CD4-positive, alpha-beta T cell treated with Interleukin-15 for 4 hours (primary cell): ENCODE measurements at places on chromosomes 2 and 18.

DNA sequence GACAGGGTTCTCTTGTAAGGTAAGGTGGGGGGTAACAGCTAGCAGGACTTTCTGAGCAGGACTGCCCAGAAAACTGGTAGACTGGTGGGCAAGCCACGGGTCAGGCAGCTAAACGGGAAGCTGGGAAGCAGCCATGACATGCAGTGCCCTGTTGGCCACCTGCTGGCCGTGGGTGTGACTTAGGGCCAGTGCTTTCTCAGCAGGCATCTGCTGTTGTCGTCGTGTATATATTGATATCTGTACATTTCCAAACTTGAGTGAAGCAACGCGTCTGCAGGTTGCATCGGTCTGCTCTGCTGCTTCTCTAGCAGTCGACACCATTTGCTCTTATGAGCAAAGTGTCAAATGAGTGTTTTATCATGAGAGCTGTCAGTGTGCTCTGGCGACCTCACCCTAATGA lies 31.0 kb downstream of the COA5 start:
- DNase-seq: no peak

- no peak for DNase-seq
Measured at GRCh38 chr18:8673256-8674209, 31.8 kb upstream of the MTCL1 start.

DNA sequence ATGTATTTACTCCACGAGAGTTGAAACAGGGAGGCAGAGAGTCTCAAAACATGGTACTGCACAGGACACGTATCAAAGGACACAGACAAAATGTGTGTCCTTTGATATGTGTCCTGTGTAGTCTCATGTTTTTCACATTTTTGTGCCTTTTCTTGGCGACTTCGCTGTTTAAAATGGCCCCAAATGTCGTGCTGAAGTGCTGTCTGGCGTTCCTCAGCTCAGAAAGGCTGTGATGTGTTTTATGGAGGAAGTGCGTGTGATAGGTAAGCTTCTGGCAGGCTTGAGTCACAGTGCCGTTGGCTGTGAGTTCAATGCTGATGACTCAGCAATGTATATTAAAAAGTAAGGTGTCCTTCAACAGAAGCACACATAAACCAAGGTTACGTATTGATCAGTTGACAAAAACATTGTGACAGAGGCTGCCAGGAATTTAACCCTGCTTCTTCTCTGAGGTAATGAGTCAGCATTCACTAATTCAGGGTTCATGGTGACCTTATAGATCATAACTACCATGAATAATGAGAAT lies 78.2 kb downstream of the DYSF start:
- DNase-seq: no peak

GRCh38 chr2:39506215-39506614 lies 69.1 kb upstream of the MAP4K3 start:
- no peak for DNase-seq

DNA sequence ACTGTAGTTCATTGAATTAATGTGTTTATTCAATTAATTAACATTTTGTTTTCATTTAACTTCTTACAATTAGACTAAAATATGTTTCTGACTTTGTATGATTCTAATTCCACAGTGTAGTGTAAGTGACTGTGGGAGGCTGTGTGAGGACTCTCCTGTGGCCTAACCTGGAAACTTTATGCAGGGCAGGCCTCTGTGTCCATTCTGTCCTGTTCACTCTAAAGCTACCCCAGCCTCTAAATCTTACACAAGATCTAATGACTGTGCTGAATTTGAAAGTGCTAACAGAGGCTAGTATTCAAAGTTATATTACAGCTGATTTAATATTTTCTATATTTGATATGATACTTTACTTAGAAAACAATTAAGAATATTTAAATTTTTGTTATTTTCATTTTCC lies 270.5 kb upstream of the CDH19 start:
- no peak for DNase-seq

- no peak for DNase-seq
Measured at GRCh38 chr2:179954026-179954425, 53.1 kb downstream of the CWC22 start.

DNA sequence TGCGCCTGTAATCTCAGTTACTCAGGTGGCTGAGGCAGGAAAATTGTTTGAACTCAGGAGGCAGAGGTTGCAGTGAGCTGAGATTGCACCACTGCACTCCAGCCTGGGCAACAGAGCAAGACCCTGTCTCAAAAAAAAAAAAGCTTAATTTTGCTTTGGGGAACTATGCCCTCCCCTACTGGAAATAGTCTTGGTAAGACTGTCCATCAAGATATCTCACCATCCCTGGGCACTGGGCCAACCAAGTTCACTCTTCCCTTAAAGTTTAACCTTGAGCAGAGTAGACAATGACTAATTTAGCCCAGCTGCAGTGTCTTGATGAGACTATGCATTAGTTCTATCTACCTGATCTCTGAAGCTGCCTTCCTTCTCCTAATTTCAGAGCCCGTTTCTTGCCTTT lies 44.7 kb downstream of the ASXL2 start:
- no peak for DNase-seq

DNA sequence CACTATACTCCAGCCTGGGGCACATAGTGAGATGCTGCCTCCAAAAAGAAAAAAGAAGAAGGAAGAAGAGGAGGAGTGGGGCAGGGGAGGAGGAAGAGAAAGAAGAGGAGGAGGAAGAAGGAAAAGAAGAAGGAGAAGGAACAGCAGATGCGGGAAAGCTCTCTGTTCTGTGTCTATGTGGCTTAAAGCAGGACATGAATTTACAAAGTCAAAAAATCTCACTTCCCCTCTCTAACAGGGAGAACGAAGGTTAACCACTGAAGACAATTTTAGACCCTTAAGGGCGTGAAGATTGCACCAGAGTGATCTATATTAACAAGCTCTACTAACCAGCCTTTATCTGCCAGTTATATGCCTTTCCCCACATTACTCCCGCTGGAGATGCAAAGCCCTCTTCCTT lies 258.9 kb downstream of the METTL4 start:
- DNase-seq: no peak

GRCh38 chr2:158317642-158318041 lies 138.9 kb downstream of the CCDC148 start:
- no peak for DNase-seq

DNA sequence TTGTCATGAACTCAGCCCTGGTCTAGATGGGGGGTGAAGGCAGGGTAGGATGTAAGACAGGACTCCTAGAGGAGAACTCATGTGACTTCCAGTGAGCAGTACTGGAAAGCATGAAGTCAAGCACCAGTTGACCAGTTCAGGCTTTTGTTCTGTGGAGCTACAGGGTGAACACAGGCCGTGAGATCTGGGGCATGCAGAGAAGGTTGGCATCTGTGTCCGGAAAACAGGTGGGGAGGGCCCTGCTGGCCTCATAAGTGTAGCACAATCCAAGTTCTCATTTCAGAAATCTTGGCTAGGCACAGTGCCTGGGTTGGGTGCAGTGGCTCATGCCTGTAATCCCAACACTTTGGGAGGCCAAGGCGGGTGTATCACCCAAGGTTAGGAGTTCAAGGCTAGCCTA lies 50.9 kb upstream of the SPATS2L start:
- no peak for DNase-seq

DNA sequence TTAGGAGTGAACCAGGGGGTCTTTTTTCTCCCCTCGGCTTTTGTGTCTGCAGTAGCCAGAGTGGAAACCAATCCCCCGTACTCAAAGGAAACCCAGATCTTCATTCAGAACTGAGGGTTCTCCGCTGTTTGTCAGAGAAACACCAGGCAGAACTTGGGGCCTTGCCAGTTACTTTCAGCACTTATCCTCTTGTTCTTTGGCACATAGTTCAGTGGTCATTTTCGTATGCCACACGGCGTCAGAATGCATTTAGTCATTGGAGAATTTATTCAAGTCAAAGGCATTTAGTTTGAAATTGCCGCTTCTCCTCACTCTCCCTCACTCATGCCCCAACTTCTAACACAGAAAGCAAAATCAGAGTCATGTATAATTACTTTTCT lies 102.9 kb downstream of the CABLES1 start:
- DNase-seq: no peak

GRCh38 chr2:102141011-102141943 lies 1.3 kb upstream of the IL1R1 start:
- DNase-seq: no peak

DNA sequence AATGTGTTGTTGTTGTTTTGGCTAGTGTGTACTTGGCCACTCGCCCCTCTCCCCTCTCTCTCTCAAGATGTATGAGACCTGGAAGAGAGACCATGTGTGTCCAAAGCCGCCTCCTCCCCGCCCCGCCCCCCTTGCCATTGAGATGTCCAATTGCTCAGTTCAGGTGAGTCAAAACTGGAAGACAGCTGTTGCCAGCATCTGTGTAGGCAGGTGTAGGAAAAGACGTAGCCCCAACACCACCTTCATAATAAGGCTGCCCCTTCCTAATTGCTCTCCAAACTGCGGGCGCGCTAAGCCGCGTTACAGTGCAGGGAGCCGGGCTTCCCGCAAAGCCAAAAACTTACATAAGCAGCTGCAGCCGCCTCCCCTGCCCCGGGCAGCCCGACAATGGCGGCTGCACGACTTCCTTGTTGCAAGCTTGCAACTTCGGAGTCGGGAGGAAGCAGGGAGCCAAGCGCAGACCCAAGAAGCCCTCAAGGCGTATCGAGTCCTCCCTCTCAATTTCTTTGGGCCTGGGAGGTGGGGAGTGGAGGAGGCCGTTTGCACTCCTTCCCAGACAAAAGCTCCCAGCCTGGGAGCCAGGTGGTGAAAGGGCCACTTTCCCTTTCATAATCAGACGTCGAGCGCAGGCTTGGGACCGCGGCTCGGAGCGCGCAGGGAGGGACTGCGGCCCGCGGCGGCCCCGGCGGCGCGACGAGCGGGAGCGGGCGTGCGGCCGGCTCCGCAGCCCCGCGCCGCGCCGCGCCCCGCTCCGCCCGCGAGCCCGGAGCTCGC lies 882 bp downstream of the ZBTB14 start:
- DNase-seq: peak; percentile 48

DNA sequence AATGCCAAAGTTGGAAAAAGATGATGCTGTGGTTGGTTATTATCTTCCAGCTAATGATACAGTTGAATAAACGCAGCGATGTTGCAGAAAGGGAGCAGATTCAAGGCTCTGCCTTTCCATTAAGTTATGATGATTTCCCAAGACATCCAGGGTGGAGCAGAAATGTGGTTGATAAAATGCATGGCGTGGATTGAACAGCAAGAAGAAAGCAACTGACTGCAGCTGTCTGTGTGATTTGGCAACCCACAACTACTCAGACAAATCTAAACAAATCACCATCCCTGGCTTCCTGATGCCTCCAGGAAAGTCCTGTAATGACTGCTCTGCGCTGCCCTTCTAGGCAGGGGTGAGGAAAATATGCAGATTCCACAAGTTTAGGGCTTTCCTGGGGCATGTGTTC lies 166.3 kb downstream of the NRP2 start:
- no peak for DNase-seq

- no peak for DNase-seq
Measured at GRCh38 chr2:156379071-156379470, 46.5 kb upstream of the NR4A2 start.

DNA sequence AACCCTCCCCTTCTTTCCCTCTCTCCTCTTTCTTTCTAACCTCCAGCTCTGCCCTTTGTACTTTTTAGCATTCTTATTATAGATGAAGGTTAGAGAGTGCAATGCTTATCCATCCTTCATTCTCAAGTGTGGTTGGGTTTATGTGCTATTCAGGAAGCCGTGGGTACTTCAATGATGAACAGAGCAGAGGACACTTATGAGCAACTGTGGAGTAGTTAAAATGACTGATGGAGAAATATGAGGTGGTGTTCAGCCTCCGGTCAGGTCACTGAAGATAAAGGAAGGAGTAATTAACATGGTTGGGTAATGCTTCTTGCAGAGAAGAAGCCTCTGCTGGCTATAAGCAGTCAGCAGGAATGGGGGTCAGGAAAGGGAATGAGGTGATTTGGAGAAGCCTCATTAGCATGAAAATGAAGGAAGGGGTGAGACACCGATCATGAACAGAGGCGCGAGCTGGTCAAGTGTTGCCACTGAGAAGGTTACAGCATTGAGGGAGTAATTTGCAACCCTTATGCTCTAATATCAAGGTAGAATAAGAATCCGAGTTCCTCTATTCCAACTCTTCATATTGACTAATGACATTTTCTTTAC lies 174.7 kb downstream of the LPIN1 start:
- no peak for DNase-seq

GRCh38 chr18:34976123-34976522 lies 65.1 kb upstream of the MAPRE2 start:
- DNase-seq: no peak
